ENCODE measurements at places on chromosomes 3 and 15.

DNA sequence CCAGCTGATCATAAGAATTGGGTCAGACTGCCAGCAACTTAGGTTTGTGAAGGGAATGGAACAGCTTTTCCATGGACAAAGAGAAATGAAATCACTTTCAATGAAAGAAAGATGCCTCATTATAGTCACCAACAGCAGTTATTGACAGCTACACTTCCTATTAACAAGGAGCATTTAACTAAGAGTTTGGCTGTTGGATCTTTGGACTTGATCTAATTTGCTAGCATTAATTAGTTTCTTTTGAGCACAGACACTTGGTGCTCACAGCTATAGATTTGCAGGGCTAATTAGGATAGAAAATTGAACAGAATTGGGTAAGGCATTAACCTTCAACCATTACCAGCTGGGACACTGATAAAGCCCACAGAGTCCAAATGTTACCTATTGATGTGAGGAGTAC is 24.2 kb downstream of the CMC1 start:
- no peak for DNase-seq

GRCh38 chr15:85708402-85708941 is 86.3 kb downstream of the KLHL25 start:
- no peak for DNase-seq

DNA sequence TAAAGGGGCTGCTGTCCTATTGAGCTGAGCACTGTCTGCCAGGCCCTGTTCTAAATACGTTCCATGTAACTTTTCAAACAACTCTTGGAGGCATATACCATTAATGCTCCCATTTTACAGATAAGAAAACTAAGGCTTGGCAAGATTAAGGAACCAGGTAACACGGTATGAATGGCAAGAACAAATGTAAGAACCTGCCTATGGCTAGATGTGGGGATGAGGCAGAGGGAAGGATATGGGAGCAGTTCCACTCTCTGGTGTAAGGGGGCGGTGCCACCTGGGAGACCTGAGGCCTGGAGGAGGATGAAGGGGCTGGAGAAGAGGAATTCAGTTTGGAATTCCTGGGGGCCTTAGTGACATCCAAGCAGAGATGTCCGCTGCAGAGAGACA is 3.8 kb upstream of the LMAN1L start:
- no peak for DNase-seq

DNA sequence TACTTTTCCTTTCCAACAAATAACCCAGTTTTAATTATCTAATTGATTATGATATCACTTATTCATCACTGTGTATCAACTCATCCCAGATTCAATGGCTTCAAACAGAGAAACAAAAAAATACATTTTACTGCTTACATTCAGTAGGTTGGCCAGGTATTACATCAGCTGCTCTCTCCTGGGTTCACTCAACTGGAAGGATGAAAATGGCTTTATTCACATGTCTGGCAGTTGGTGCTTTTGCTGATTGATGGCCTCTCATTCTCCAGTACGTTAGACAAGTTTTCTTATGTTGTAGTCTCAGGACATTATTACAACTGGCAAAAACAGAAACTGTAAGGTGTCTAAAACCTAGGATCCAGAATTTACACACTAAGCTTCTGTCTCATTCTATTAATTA is 811.0 kb upstream of the ALCAM start:
- no peak for DNase-seq

DNA sequence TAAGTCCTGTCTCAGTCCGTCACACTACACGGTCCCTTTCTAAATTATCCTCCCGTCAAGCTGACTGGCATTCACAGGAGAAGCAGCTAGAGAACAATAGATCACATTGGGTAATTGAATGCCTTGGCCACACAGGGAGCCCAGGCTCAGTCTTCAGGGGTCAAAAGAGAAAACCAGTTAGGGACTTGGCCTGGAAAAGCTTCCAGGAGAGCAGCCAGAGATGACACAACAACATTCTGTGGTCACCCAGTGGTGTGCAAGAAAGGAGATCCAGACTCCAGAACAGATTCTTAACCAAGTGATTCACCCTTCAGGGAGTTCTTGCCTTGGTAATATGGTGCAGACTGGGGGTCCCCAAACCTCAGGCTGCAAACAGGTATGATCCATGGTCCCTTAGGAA is 15.9 kb downstream of the ARHGAP31 start:
- no peak for DNase-seq

DNA sequence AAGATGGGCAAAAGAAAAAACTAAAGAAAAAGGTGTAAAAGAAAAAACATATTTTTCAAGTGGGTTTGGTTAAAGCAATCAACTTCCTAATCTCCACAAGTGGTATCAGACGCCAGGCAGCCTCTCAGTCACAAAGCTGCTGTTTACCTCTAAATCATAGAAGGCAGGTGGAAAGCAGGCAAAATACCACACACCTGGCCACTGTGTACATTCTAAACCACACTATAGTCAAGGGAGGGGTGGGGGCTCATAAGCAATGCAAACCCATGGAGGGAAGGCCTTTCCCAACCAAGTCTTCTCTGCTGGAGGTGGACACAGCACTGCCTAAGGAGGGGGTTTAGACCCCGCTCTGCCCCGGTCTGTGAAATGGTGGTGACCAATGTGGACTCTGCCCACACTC is 50.4 kb downstream of the MCF2L2 start:
- DNase-seq, result no peak

DNA sequence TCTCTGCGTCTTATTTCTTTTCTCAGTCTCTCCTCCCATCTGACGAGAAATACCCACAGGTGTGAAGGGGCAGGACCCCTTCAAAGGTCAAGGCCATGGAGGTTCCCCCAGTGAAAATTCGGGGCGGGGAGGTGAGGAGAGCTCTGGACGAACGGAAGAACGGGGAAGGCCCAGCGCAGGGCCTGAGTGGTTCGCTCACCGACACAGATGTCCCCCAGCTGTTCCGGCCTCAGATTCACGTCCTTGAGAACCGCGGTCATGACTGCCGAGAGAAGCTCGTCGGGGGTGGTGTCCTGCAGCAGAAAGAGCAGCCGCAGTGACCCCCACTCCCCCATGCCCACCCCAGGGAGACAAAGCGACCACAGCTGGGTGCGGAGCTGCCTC is 542 bp downstream of the ACAA1 start:
- DNase-seq, result no peak

Data from neural crest cell (in vitro differentiated cells).